Neural crest cell (in vitro differentiated cells): ENCODE measurements at places on chromosomes 11 and 22. TPM values are rescaled to one million over a fixed set of nuclear protein-coding genes. Genes with fewer than 3 reads are reported as not detected.

- H3K4me1 ChIP-seq, result no peaks in the 10 kb centered on the region
- no peak overlapping the region for H3K4me3 ChIP-seq
- H3K36me3 ChIP-seq, result no peaks in the 10 kb centered on the region
- H3K27ac ChIP-seq, result no peak overlapping the region
- no peak for DNase-seq
Observed at GRCh38 chr11:32204751-32205150, 113.9 kb downstream of the RCN1 start.

GRCh38 chr22:47171441-47172221 lies 409.2 kb downstream of the TBC1D22A start:
- no peak overlapping the region for H3K4me3 ChIP-seq
- no peak for DNase-seq
- H3K4me1 ChIP-seq, result peaks cover 9% of the 10 kb centered on the region
- no peaks in the 10 kb centered on the region for H3K27me3 ChIP-seq
- H3K27ac ChIP-seq, result no peak overlapping the region
- peaks cover 6% of the 10 kb centered on the region for H3K36me3 ChIP-seq

DNA sequence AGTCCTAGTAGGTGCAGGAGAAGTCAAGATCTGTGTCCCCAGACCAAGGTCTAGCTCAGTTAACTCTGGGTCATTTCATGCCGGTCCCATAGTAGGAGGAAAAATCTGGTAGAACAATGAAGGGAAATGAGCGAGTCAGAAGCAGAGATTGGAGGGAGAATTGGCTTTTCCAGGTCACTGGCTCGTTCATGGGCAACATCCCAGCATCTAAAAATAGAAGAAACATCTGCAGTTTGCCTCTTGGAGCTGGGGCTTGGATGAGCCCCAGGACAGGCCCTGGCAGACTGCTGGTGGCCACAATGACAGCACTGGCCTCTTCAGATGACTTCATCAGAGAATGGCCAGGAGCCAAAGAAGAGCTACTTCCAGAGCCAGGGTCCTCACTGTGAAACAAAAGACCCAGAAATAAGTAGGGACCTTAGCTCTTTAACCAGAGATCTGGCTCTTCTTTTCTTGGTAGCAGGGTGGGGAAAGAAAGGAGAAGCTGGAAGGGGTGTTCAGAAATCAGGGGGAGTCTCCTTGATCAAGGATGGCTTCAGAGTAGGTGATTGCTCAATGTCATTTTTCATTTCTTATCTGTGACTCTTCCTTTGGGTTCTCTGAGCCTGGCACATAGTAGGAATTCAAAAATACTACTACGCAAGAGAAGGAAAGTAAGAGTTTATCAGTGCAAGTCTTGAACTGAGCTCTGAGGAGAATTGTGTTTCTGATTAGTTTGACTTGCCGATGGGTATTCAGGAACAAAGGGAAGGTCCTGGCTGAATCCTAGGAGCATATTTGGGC lies 102.6 kb downstream of the TMPRSS5 start:
- H3K36me3 ChIP-seq, result peaks cover 2% of the 10 kb centered on the region
- H3K27me3 ChIP-seq, result peaks cover 7% of the 10 kb centered on the region
- DNase-seq, result no peak
- H3K4me3 ChIP-seq, result no peak overlapping the region
- no peaks in the 10 kb centered on the region for H3K4me1 ChIP-seq
- H3K27ac ChIP-seq, result peak overlapping the region; percentile 59

PATE2 gene
- total RNA-seq, result 0.70 TPM in 1 of 2 replicates, not detected in the other

DNA sequence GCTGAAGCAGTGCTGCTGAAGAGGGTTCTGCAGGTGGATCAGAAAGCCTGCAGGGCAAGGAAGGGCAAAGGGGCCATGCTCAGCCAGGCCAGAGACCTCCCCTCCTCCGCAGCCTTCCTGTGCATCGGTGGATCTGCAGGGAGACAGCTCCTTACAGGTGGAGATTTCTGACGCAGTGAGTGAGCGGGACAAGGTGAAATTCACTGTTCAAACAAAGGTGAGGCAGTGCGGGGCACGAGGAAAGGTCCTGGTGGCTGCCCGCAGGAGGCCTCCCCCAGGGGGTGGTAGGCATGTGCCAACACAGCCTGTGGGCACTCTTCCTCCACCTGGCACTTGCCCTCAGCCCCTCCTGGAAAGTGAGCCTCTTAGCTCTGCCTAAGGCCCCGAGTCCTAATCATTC lies 8.6 kb downstream of the CFL1 start:
- peaks cover 22% of the 10 kb centered on the region for H3K36me3 ChIP-seq
- no peak overlapping the region for H3K27ac ChIP-seq
- H3K27me3 ChIP-seq, result peaks cover 41% of the 10 kb centered on the region
- DNase-seq, result no peak
- peak overlapping the region; percentile 66 for H3K4me3 ChIP-seq

DNA sequence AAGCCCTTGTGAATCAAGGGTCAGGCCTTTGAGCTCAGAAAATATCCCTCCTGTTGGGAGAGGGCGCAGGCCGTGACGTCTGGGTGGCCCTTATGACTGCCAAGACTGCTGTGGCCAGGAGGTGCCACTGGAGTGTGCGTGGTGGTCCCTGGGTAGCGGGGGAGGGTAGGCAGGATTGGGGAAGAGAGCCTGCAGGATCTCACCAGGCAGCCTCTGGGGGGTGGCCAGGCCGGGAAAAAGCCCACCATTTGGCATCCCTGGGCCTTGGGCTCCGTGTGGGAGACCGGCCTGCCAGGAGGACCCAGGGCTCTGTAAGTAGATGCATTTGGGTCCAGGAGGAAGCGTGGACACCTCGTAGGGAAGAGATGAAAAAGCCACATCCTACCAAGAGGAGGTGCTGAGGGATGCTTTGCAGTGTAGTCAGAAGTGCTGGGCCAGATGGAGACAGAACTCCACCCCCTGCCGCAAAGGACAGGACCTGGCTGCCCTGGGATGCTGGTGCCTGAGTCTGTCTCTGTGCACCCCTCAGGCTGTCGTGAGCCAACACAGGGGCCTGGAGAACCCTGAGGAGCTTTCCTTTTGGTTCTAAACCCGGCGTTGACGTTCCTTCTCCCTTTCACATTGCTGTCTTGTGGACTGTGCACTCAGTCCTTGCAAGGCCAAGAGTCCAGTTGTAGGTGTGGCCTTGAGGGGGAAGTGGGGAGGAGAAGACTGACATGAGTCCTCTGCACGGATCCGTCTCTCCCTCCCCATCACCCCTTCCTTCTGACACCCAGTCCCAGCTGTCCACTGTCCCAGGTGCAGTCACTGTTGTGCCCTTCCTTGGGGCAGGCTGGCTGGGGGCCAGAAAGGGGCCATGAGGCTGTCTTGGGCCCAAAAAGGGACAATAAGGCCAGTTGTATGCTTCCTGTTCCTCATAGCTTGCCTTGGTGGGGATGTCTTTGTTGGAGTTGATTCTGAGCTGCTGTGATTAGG lies 12.7 kb upstream of the MIEF1 start:
- H3K4me3 ChIP-seq, result no peak overlapping the region
- no peak overlapping the region for H3K27ac ChIP-seq
- DNase-seq, result no peak
- H3K4me1 ChIP-seq, result peaks cover 6% of the 10 kb centered on the region

DNA sequence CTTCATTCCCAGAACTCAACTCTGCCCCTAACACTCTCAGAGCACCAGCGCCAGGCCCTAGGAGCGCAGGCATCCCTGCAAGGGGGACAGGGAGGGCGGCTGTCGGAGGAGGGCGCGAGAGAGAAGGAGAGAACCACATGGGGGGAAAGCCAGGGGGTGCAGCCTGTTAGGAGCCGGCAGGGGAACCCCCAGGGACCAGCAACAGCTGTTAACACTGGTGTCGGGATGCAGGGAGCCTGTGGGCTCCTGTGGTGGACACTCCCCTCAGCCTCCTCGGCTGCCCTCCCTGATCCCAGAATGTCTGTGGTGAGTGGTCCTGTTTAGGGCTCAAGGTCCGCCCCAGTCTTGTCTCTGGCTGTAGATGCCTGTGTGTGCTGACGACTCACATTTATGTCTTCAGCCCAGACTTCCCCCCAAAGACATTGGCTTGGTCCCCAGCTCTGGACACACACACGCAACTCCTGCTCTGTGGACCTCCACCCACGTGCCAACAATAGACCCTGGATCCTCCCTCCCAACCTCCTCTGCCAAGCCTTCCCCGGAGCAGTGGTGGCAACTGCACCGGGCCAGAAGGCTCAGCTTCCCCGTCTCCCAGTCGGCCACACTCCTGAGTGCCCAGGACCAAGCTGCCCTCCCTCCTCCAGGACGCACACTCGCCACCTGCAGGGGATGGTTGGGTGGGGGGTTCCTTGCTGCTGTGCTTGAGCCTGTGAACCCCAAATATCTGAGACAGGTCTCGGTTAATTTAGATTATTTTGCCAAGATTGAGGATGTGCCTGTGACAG lies 817 bp upstream of the IFITM5 start:
- H3K27ac ChIP-seq, result no peak overlapping the region
- H3K27me3 ChIP-seq, result peaks cover 7% of the 10 kb centered on the region
- H3K36me3 ChIP-seq, result no peaks in the 10 kb centered on the region
- no peak overlapping the region for H3K4me3 ChIP-seq
- no peak for DNase-seq

GRCh38 chr11:106493751-106494150 lies 416.3 kb downstream of the AASDHPPT start:
- peaks cover 4% of the 10 kb centered on the region for H3K36me3 ChIP-seq
- no peak overlapping the region for H3K4me3 ChIP-seq
- H3K27me3 ChIP-seq, result no peaks in the 10 kb centered on the region
- no peak overlapping the region for H3K27ac ChIP-seq
- peaks cover 8% of the 10 kb centered on the region for H3K4me1 ChIP-seq

- peaks cover 27% of the 10 kb centered on the region for H3K4me1 ChIP-seq
- H3K36me3 ChIP-seq, result no peaks in the 10 kb centered on the region
- peaks cover 40% of the 10 kb centered on the region for H3K27me3 ChIP-seq
- DNase-seq, result peak; percentile 93
- no peak overlapping the region for H3K27ac ChIP-seq
Observed at GRCh38 chr11:131694526-131695424, 324.4 kb downstream of the NTM start.

DNA sequence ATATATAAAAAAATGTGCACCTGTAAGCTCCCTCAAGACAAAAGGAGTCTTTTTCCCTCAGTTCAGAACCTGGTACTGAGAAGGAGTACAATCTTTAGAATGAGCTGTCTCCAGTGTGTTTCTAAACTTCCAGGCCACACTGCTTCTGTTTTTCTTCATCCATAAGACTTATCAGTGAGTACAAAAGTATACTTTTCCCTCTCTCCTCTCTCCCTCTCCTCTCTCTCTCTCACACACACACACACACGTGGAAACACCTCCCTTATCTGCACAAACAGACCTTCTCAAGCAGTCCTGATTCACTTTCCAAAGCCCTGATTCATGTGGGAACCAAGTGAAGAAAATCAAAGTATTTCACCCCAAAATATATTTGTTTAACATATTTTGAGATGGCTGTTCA lies 220.7 kb upstream of the UBASH3B start:
- H3K27me3 ChIP-seq, result peaks cover 2% of the 10 kb centered on the region
- no peak for DNase-seq
- peaks cover 4% of the 10 kb centered on the region for H3K4me1 ChIP-seq
- no peak overlapping the region for H3K4me3 ChIP-seq

GRCh38 chr22:50218996-50219727 lies 18.4 kb downstream of the SELENOO start:
- H3K36me3 ChIP-seq, result peaks cover 10% of the 10 kb centered on the region
- DNase-seq, result no peak
- H3K27ac ChIP-seq, result no peak overlapping the region
- no peaks in the 10 kb centered on the region for H3K27me3 ChIP-seq
- no peak overlapping the region for H3K4me3 ChIP-seq

- peaks cover 8% of the 10 kb centered on the region for H3K4me1 ChIP-seq
- H3K36me3 ChIP-seq, result no peaks in the 10 kb centered on the region
Observed at GRCh38 chr11:88619656-88620385, 282.3 kb upstream of the CTSC start.

DNA sequence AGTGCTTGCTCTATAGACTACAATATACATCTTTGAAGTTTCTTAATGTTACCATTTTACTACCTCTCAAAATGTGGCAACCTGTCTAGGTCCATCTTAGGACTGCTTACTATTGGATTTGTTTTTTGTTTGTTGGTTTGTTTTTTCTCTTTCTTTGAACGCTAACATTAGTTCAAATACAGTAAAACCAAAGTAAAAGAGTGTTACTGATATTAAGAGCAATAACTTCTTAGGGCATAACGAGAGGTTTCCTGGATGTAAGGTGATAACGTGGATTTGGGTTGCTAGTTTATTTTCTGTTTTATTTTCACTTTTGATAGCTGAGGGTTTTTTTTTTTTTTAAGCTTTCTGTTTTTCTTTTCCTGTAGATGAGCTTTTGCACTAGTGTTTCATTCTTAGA lies 43.6 kb downstream of the TMEM135 start:
- peaks cover 36% of the 10 kb centered on the region for H3K36me3 ChIP-seq
- peaks cover 19% of the 10 kb centered on the region for H3K4me1 ChIP-seq
- no peaks in the 10 kb centered on the region for H3K27me3 ChIP-seq

GRCh38 chr11:18731949-18732821 lies 6.2 kb upstream of the IGSF22 start:
- no peaks in the 10 kb centered on the region for H3K36me3 ChIP-seq
- H3K4me1 ChIP-seq, result peaks cover 6% of the 10 kb centered on the region
- H3K4me3 ChIP-seq, result no peak overlapping the region
- H3K27me3 ChIP-seq, result no peaks in the 10 kb centered on the region

GRCh38 chr22:32348031-32348611 lies 9.5 kb upstream of the RFPL3 start:
- H3K36me3 ChIP-seq, result no peaks in the 10 kb centered on the region
- DNase-seq, result no peak
- no peak overlapping the region for H3K27ac ChIP-seq
- H3K27me3 ChIP-seq, result no peaks in the 10 kb centered on the region
- peaks cover 23% of the 10 kb centered on the region for H3K4me1 ChIP-seq

DNA sequence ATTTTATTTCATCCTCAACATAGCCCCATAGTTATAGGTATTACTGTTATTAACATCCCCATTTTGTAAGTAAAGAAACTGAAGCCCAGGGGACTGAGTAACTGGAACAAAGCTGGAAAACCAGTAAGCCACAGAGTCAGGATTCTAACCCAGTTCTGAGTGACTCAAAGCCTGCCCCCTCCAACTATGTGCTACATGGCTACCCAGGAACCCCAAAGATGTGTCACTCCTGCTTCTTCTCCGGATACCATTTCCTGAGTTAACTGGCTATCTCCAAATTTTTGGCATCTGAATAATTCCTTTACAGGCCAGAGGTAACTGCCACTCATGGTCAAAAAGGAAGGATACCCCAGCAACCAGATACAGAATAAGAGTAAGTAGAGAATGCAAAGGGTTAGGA lies 43.6 kb downstream of the TENM4 start:
- no peak for DNase-seq
- no peak overlapping the region for H3K27ac ChIP-seq
- no peaks in the 10 kb centered on the region for H3K27me3 ChIP-seq

IGLL1 gene
- not detected in 2 replicates for total RNA-seq

DNA sequence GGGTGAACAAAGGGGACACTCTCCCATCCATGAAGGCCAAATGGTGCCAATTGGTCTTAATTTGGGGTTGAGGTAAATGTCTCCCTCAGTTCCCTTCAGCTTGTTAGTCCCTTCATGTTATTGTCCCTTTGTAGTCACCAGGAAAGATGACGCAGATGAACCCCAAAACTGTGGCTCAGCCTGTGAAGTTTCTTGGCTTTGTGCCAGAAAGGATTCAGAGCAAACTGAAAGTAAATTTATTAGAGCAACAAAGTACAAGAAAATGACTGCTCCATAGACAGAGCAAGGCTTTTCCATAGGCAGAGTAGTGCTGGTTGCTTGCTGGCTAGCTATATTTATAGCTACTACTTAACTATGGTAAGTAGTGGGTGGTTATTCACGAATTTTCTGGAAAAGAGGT lies 16.7 kb downstream of the OR4C3 start:
- H3K27ac ChIP-seq, result no peak overlapping the region
- no peaks in the 10 kb centered on the region for H3K4me1 ChIP-seq
- H3K4me3 ChIP-seq, result no peak overlapping the region
- no peak for DNase-seq
- peaks cover 8% of the 10 kb centered on the region for H3K36me3 ChIP-seq

PANX2 gene
- total RNA-seq, result 2.5 and 3.0 TPM in 2 replicates
